ENCODE measurements at places on chromosomes 2 and 18.

DNA sequence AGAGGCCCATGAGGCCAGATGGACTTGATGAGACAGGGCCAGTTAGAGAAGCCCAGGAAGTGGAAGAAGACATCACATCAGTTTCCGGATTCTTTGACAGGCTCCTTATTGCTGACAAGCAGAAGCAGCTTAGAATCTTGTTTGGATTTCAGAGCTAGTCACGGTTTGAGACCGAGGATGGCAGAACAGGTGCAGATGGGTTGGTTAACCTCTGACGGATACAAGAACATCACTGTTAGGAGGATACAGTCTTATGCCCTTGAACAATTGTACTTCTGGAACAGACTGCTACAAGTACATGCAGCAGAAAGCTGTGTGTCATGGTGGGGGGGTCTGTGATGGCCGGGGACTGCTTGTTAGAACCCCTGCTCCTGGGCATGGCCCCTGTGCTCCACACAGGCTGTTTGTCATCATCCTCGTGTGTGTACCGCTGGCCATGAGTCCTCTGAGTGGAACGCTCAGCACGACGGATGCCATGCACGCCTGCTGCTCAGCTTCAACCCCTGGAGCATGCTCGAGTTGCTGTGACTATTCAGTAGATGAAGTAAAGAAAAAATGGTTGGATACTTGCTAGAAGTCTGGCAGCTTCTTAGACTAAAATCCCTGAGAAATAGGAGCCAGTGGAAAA, 217.7 kb downstream of the SH3RF3 start:
- DNase-seq = no peak

GRCh38 chr18:50751490-50751889, 68.3 kb downstream of the MRO start:
- no peak for DNase-seq

DNA sequence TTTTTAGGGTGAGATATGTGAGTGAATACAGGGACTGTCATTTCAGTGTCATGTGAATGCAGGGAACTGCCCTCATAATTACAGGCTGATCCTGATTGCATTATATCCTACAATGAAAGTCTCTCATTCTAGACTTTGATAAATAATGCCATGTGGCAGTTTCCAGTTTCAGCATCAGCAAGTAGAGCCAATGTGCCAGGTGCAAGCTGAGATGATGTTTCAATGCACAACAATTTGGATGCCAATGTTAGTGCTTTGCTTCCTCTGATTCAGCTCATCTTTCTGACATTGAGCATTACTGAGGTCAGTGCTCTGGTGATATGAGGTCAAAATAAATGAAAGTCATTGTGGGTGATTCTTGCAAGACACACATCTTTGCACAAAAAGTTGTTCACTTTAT, 63.7 kb upstream of the TFPI start:
- DNase-seq = no peak

DNA sequence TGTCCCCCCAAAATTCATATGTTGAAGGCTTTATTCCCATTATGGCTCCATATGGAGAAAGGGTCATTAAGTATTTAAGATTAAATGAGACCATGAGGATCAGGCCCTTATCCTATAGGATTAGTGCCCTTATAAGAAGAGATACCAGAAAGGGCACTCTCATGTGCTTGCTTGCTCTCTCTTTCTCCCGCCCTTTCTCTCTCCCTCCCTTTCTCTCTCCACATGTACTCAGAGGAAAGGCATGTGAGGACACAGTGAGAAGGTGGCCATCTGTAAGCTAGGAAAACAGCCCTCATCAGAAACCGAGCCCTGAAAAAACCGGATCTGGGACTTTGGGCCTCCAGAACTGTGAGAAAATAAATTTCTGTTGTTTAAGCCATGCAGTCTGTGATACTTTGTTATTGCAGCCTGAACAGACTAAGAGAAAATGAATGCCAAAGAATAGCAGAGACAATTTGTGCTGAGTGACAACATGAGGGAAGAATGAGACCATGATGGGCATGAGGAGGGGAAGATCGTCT, 300.0 kb upstream of the SLC39A10 start:
- no peak for DNase-seq

GRCh38 chr2:221064880-221065279, 507.2 kb downstream of the EPHA4 start:
- no peak for DNase-seq

- no peak for DNase-seq
Measured at GRCh38 chr2:170180031-170180566, 2.2 kb downstream of the MYO3B start.
